Large intestine (tissue), 12 donors: ENCODE measurements at places on chromosomes 7 and 10.

DNA sequence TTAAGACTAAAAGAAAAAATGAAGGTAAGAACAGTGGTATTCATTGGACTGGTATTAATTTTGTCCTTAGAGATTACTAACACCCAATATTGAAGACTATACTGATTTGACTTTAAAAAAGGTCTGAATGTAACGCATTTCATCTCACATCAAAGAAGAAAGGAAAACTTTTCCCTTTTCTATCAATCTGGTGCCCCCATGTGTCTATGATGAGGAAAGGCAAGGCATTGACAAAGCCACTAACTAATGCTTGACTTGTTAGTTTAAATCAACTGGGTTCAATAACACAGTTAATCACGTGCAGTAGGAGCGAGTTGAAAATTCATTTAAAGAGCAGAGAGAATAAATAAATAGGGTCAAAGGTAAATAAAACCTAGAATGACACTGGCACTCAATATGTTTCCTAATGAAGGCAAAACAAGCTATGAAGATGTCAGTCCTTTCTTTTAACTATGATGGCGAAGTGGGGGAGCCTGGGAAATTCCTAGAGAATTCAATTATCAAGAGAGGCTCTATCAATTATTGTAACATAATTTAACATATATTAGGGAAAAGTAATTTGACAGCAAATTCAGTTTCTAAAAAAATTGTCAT lies 180.9 kb downstream of the ANK3 start:
- DNase-seq, result peak; percentile 33

- DNase-seq, result no peak
Observed at GRCh38 chr10:12974491-12975199, 26.9 kb downstream of the CCDC3 start.

DNA sequence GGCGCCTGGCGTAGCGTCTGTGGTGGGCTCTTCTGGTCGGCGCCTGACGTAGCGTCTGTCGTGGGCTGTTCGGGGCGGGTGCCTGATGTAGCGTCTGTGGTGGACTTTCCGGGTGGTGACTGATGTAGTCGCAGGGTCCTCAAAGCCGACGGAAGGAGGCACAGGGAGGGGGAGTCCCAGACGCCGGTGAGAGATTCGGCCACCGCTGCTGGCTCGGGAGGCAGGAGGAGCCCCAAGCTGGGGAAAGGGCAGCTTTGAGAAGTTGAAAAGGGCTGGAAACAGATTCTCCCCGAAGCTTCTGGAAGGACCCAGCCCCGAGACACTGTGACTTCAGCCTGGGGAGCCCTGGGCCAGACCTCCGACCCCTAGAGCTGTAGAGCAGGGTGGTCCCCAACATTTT lies 105.7 kb downstream of the DNAJB6 start:
- DNase-seq, result no peak

- no peak for DNase-seq
Observed at GRCh38 chr10:126663328-126663727, 7.2 kb downstream of the C10orf90 start.

GRCh38 chr7:51055039-51055840 lies 261.4 kb downstream of the COBL start:
- DNase-seq, result no peak
